GM23248 (cell line): ENCODE measurements at places on chromosomes 6 and 20. TPM values are rescaled to one million over a fixed set of nuclear protein-coding genes. Genes with fewer than 3 reads are reported as not detected.

DNA sequence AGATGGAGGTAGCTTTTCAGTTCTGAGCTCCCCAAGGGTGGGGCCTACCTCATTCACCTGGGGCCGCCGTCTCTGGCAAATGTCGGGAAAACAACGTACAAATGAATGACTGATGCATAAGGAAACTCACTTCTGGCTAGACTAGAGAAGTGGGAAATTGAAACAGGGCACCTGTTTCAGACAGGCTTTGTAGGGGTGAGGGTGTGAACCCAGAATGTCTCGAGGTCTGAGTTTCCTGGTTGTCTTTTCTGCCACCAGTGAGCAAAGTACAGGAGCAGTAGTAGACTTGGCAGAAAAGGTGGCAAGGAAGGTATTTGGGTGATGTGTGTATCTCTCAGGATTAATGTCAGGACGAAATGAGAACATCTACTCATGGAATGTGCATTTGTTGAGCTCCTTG is 308.5 kb downstream of the CLIC5 start:
- DNase-seq, result no peak

MCHR2 gene
- total RNA-seq, result not detected in 2 replicates

DNA sequence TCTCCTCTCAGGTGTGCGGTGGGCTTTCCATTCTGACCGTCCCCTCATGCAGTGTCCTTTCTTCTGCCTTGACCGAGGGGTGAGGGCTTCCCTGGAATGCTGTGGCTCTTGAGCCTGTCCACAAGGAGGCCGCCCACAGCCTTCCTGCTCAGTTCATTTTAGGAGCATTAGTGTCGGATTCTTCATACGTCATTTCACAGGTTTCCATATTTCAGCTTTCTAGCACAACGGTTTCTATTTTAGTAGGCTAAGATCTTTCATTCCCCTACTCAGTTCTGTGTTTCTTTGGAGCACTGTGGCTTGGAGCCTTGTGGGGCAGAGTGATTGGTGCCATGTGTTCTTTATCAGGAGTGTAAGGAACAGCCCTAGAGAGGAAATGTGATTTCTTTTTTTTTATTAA is 5.5 kb downstream of the PPP1R3G start:
- no peak for DNase-seq

- no peak for DNase-seq
These were observed 229.1 kb upstream of the CITED2 start for GRCh38 chr6:139603581-139603980.

GRCh38 chr20:44756011-44756688 is 10.5 kb downstream of the KCNK15 start:
- no peak for DNase-seq

RAB23 gene
- 78.6 and 81.7 TPM in 2 replicates for total RNA-seq

DNA sequence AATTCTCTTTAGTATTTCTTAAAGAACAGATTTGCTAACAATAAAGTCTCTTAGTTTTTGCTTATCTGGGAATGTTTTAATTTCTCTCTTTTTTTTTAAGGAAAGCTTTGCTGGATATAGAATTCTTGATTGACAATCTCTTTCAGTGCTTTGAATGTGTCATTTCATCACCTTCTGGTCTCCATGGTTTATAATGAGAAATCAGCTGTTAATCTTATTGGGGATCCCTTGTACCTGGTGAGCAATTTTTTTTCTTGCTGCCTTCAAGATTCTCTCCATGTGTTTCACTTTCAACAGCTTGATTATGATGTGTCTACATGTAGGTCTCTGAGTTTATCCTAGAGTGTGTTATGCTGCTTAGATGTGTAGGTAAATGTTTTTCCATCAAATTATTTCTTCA is 16.4 kb upstream of the PSMF1 start:
- no peak for DNase-seq

STK38 gene
- 30.5 and 35.6 TPM in 2 replicates for total RNA-seq

TREML2 gene
- not detected in 2 replicates for total RNA-seq

- no peak for DNase-seq
These were observed 7.8 kb downstream of the CCNC start for GRCh38 chr6:99560668-99561067.

VWA7 gene
- 0.54 TPM in 1 of 2 replicates, not detected in the other for total RNA-seq

SLC18B1 gene
- 3.4 and 4.6 TPM in 2 replicates for total RNA-seq

- no peak for DNase-seq
These were observed 36.7 kb upstream of the NNAT start for GRCh38 chr20:37484331-37484730.

GRCh38 chr20:12166053-12166717 is 248.5 kb downstream of the BTBD3 start:
- peak; percentile 57 for DNase-seq

DNA sequence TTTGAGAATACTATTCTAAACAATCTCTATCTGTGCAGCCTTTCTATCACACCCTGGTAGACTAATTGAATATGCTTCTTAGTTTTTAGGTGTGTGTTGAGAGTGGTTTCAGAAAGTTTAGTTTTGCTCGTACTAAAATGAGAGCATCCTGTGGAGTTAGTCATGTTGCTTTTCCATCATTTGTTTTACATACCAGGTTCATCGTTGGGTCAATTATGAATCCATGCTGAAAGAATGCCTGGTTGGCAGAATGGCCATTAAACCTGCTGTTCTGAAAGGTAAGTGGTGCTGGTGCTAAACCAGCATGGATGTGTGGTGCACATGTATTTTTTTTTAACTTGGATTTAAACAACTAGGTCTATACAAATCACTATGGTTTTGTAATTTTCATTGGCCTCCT is 49.3 kb downstream of the CYB5R4 start:
- DNase-seq, result peak; percentile 26

PACSIN1 gene
- not detected in 2 replicates for total RNA-seq

- DNase-seq, result no peak
These were observed 1.8 kb upstream of the CLVS2 start for GRCh38 chr6:122994256-122994655.

- DNase-seq, result no peak
These were observed 241.2 kb downstream of the TTLL2 start for GRCh38 chr6:167565884-167566599.

- DNase-seq, result peak; percentile 88
These were observed 92.9 kb upstream of the ENPP5 start for GRCh38 chr6:46263707-46264086.

DNA sequence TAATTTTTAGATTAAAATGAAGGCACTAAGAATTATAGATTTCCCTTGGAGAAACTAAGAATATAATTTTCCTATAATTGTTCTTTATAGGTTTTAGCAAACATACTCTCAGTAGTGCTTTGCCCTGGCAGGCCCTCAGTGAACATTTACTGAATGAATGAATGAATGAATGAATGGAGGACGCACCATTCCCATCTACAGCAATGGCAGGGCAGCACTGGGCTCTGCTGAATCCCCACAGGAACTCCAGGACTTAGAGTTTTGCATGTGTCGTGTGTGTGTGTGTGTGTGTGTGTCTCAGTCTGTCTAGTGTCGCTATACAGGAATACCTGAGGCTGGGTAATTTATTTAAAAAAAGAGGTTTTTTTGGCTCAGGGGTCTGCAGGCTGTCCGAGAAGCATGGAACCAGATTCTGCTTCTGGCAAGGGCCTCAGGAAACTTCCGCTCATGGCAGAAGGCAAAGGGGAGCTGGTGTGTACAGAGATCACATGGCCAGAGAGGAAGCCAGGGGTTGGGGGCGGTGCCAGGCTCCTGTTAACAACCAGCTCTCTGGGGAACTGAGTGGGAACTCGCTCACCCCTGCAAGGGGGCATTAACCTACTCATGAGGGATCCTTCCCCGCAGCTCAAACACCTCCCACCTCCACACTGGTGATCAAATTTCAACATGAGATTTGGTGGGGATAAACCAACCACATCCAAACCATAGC is 20.1 kb downstream of the RNASET2 start:
- DNase-seq, result no peak

- peak; percentile 56 for DNase-seq
These were observed 31.1 kb downstream of the EPM2A start for GRCh38 chr6:145704143-145704781.

DNA sequence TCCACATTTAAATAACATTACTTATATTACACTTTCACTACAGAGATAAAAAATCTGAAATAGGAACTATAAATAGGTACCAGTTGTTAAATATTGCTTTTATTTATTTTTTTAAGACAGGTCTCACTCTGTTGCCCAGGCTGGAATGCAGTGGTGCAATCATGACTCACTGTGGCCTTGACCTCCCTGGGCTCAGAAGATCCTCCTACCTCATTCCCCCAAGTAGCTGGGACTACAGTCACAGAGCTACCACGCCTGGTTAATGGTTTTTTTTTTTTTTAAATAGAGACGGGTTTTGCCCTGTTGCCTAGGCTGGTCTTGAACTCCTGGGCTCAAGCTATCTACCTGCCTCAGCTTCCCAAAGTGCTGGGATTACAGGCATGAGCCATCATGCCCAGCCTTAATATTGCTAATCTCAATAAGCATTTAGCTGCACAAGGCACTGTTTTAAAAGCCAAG is 17.3 kb downstream of the EEF1E1 start:
- peak; percentile 92 for DNase-seq

SLC4A11 gene
- total RNA-seq, result 0.63 and 0.65 TPM in 2 replicates

- DNase-seq, result no peak
These were observed 97.1 kb upstream of the PLCB4 start for GRCh38 chr20:8971669-8972316.

GRCh38 chr6:167933290-167933689 is 64.2 kb upstream of the KIF25 start:
- no peak for DNase-seq

GRCh38 chr20:25867776-25868649 is 171.4 kb upstream of the ZNF337 start:
- peak; percentile 81 for DNase-seq

BACH2 gene
- under 0.01 TPM in 2 replicates for total RNA-seq

FRMD1 gene
- total RNA-seq, result not detected in 2 replicates

- peak; percentile 76 for DNase-seq
These were observed 141.5 kb downstream of the ANKRD60 start for GRCh38 chr20:58086763-58087561.

DNAH8 gene
- not detected in 2 replicates for total RNA-seq

GRCh38 chr6:168120390-168121302 is 41.6 kb upstream of the FRMD1 start:
- no peak for DNase-seq

GRCh38 chr20:49751397-49751736 is 37.7 kb upstream of the B4GALT5 start:
- no peak for DNase-seq

SLCO4A1 gene
- total RNA-seq, result 0.22 TPM in 1 of 2 replicates, not detected in the other

CALHM6 gene
- total RNA-seq, result not detected in 2 replicates

SLC17A2 gene
- total RNA-seq, result not detected in 2 replicates

- DNase-seq, result no peak
These were observed 23.7 kb downstream of the RANBP9 start for GRCh38 chr6:13687917-13688351.

DNA sequence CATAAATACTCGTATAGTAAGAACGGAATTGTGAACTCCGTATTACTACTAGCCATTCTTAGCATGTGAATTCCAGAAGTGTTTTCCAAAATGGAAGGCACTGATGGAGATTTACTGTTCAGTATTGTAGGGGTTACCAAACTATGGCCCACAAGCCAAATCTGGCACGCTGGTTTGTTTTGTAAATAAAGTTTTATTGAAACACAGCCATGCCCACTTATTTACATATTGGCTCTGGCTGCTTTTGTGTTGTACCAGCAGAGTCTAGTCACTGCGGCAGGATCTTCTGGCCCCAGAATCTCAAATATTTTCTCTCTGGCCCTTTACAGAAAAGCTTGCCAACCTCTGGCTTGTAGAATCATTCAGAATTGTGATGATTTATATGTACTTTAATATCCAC is 44.3 kb upstream of the PRELID3B start:
- DNase-seq, result no peak

HLA-DRB5 gene
- not detected in 2 replicates for total RNA-seq

DNA sequence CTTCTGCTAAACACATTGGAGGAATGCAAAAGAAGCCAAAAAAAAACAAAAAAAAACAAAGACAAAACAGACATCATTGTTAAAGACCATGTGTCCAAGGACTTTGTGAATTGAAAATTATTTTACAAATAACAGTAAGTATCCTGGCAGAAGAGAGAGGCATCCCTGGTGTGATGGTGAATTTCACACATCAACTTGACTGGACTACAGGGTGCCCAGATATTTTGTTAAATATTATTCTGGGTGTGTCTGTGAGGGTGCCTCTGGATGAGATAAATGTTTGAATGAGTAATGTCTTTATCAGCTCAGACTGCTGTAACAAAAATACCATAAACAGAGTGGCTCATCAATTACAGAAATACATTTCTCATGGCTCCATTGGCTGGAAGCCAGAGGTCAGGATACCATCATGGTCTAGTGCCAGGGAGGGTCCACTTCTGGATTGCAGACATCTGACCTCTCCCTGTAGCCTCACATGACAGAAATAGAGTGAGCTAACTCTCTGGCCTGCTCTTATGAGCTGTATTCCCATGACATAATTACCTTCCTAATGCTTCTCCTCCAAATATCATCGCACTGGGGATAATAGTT is 12.2 kb upstream of the C6orf118 start:
- no peak for DNase-seq

HEY2 gene
- total RNA-seq, result not detected in 2 replicates

MYBL2 gene
- 6.1 and 8.1 TPM in 2 replicates for total RNA-seq

DNA sequence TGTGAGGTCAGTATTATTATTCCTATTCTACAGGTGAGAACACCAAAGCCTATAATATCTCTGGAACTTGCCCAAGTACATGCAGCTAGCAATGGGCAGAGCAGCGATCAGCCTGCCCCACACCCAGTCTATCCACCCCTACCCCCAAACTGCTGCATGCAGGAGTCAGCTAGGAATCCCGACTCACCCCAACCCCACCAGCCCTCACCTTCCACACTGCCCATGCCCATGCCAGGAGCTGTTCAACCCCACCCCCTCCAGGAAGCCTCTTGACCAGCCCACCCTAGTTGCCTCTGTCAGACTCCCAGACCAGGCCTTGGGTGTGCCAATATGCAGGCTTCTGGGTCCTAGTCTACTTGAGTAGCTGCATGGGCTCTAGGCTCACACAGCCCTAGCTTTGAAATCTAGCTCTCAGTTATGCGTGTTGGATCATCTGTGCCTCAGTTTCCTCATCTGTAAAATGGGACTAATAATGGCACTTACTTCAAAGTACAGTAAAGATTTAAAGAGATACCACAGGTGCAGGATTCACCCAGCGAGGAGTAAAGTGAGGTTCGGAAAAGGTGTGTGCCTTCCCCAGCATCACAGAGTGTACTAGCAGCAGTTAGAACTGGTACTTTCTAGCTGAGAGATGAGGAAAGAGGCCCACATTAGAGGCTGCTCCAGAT is 173.2 kb downstream of the VEGFA start:
- no peak for DNase-seq

BPIFA1 gene
- not detected in 2 replicates for total RNA-seq
